ENCODE measurements at places on chromosomes 13 and 19.

DNA sequence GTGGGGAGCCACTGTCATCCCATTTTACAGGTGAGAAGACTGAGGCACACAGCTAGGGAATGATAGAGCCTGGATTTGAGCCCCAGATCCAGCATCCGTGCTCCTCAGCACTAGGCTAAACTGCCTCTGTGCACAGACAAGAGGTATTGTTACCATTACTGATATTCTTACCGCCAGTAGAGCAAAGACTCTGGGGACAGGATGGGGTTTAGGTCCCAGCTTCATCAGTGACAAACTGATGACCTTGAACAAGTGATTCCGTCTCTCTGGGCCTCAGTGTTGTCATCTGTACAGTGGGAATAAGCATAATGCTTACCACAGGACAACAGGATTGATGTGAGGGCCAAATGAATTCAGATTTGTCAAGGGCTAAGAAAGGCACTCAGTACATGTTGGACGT, 16.5 kb downstream of the AXL start:
- no peak for DNase-seq

DNA sequence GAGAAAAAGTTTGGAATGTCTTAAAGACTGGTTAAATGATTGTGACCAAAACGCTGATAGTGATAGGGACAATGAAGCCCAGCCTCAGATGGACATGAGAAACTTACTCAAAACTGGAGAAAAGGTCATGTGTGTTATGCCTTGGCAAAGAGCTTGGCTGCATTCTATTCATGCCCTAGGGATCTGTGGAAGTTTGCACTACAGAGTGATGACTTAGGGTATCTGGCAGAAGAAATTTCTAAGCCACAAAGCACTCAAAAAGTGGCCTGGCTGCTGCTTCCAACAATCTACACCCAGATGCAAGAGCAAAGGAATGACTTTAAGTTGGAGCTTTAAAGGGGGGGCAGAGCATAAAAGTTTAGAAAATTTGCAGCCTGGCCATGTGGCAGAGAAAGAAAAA, 521.3 kb downstream of the UQCRFS1 start:
- DNase-seq = no peak

DNA sequence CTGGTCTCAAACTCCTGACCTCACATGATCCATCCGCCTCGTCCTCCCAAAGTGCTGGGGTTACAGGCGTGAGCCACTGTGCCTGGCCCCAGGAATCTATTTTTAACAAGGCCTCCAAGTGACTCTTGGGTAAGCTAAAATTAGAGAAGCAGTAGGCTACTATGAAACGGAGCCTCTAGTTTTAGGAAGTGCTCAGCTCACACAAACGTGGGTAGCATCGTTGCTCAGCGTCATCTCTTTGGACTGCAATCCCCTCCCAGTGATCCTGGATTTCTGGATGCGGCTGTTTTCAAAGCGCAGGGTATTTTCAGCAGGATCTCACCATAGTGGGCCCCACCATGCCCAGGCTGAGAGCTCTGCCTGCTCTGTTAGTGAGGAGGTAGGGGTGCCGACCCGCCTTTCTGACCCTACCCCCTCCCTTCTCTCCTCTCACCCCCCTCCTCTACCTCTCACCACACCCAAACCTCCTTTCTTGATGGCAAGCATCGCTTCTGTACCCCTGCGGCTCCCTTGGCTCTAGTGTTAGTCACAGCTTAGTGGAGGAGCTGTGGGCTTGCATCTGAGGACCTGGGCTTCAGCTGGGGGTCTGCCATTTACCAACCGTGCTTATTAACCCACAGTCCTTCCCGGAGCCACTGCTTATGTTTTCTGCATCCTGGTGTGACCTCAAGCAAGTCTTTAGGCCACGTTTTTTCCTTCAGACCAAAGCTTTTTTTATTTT, 34.2 kb downstream of the GJA3 start:
- DNase-seq = no peak

GRCh38 chr13:44206434-44206833, 167.2 kb upstream of the SERP2 start:
- DNase-seq = no peak

All from activated naive CD8-positive, alpha-beta T cell treated with anti-CD3 and anti-CD28 coated beads, Interleukin-2, amount 50 U/mL, for 24 hours (primary cell).